ENCODE measurements at places on chromosomes 4 and X.

DNA sequence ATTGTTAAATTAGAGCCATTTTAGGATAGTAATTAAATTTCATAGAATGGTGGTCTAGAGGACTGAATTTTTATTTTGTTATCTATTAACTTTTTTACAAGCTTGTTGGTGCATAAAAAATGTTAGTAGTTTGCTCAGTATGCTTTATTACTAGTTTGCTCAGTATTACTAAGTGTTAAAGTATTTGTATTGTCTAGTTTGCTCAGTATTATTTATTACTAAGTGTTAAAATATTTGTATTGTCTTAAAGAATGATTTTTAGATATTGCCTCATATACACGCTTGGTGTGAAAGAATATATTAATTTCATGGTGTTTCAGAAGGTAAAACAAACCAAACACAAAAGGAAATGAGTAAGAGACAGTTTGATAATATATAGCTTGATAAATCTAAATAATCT, 268.4 kb upstream of the MAGEB18 start:
- DNase-seq, result no peak

DNA sequence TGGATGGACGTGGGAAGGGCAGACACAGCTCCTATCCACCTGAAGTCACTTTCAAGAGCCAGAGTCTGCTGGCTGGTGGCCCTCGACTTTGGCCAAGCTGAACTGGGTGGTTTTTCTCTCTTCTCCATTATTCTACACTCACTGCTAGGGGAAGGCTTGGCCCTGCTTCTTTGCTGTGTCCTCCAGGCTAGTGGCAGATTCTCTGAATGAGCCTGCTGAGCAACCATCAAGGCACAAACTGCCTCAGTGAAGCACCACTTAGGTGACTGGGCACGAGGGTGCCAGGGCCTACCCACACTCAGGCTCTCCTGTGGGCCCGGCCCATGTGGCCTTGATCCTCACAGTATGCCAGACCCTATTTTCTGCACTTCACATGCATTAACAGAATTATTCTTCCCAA, 92.0 kb downstream of the PJA1 start:
- DNase-seq, result no peak

- no peak for DNase-seq
Measured at GRCh38 chr4:8554555-8555100, 25.6 kb upstream of the GPR78 start.

- no peak for DNase-seq
Measured at GRCh38 chr4:56356650-56357049, 30.6 kb downstream of the AASDH start.

DNA sequence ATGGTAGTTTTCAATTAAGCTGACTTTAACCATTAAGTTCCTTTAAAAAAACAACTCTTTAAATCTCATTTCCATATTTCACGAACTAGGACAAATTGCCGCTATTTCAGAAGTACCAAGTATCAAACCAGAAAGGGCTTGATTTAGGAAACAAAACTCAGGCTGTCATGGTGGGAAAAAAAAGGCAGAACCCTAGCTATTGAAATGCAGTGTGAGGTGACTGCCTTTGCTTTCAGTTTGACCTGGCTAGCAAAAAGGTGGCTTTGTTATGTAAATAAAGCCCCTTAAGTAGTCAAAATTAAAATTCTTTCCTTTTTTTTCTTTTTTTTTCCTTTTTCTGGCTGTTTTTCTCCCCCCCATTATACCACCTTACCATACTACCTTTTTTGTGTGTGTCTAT, 40.6 kb upstream of the CYP2U1 start:
- no peak for DNase-seq

DNA sequence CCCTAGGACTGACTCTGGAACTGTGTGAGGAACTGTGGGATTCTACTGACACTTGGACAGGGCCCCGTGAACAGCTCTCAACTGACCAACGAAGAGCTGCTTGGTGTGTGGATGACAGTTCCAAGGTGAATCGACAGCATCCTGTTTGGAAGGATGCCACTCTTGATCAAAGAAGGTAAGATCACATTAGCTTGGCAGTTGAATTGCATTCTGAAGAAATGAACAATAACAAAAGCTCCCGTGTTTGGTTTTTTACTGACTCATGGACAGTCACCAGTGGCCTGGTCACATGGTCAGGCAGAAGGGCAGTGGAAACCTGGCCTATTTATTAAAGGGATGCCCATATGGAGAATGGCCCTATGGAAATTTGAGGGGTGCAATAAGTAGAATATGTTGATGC, 33.1 kb upstream of the GPR34 start:
- peak; percentile 88 for DNase-seq

DNA sequence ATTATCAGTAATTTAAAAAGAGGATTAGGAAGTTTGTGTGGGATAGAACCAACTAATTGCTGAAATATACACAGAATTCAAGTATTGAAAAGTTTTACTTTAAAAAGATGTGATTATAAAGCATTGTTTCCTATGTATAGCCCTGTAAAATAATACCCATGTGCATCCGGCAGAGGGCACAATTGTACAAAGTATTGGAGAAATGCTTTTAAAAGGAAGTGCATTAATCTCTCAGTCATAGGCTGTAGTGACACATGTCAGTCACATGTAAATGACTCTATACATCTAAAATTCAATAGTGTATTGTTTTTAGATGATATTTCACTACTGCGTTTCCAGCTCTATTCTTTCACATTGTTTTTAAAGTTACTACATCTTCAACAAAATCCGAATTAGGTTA, 9.7 kb upstream of the GEMIN8 start:
- peak; percentile 76 for DNase-seq

DNA sequence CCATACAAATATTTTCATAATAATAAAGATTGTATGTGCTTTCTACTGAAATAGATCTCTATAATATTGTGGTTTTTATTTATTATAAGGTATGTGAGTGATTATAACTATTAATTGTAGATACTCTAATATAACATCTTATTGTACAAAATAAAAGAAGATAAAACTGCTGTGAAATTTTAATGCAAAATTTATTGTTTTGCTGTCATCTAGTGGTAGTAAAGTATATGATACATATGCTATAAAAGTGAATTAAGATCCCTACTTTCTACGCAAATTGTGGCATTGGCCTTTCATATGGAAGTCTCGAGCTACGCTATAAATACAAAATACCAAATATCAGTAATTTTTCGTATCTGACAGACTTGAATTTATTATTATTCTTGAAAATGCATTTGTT, 19.3 kb downstream of the YIPF7 start:
- peak; percentile 25 for DNase-seq

All from PC-3 (cell line).